ENCODE measurements at places on chromosomes 7 and 10.

DNA sequence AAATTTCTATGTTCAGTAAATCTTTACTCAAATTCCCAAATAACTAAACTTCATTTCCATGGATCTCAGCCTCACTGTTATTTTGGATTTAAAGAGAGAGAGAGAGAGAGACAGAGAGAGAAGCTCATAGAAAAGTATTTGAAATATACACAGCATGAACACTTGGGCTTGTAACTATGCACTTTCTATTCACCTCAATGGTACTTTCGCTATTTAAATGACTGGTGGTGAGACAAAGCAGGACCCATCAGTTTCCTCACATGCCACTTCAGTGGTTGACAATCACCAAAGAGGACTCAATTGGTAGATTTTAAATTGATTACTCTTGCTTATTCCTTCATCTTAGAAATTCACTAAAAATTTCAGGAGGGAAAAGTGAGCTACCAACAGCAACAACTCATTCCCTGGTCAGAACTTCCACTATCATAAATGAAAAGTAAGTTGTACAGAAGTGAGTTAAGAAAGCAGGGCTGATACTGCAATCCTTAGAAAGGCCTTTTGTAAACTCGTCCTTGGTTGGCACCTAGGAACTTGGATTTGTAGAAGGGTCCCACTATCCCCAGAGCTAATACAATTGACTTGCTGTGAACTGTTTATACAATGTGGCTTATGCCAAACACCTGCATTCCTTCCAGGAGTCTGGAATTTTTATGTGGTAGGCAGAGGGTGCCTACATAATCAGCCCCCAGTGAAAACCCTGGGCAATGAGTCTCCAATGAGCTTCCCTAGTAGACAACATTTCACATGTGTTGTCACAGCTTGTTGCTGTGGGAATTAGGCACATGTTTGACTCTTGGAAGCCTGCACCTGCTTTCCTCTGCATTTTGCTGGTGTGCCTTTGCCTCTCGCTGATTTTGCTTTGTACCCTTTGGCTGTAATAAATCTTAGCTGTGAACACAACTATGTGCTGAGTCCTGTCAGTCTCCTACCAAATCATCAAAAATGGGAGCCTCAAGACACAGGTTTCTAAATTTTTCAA lies 10.8 kb downstream of the ERLIN1 start:
- DNase-seq, result no peak

DNA sequence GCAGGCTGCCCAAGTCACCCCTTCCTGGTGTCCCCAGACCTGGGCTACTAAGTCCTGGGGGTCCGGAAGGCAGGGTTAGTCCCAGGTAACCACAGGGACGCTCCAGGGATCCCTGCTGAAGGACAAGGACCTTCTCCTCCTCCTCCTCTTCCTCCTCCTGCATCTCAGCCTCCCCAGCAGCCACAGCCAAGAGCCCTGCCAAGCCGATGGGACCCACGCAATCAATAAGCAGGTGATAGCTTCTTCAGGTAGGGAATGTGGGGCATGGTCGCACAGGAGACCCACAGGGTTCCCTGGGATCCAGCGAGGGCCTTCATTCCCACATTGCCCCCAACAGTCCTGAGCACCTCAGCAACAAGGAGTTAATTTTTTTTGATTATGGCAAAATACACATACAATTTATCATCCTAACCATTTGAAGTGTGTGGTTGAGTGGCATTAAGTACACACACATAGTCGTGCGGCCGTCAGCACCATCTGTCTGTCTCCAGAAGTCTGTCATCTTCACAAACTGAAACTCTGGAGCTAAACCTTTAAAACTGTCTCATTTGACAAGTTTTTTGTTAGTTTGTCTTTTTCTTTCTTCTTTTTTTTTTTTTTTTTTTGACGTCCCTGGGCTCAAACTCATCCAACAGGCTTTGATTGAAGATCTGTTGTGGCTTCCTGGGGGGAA lies 12.1 kb downstream of the CRYGN start:
- no peak for DNase-seq

- no peak for DNase-seq
Observed at GRCh38 chr7:32670110-32671025, 175.1 kb downstream of the AVL9 start.

DNA sequence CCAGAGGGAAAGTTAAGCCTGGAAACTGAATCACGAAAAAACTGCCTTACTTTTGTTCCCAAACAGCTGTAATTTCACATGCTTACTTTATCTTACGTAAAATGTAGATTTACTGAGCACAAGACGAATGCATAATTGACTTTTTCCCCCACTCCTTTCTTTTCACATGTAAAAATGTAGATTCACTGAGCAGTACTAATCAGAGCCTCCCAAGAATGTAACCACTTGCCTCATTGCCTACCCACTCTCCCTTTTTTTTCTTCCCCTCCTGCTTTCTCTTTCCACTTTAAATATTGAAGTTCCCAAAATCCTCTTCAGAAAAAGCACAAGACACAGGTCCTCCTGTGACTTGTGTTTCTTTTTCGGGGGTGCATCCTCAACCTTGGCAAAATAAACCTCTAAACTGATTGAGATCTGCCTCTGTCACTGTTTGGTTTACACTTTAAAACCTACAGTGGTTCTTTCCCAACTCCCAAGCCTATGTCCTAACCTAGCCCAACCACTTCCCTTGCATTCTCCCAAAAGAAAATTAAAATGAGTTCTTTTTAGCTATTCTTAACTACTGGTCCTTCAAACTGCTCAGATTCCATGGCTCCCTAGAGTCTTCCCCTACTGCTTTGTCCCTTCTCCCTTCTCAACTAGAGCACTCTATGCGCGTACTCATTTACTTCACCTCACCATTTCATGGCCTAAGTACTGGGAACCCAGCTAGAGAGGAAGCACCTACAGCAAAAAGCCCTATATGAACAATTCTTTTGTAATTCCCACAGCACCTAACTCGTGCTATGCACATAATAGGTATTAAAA lies 236.6 kb upstream of the MKLN1 start:
- DNase-seq, result no peak

GRCh38 chr10:28302012-28302637 lies 739 bp downstream of the MPP7 start:
- no peak for DNase-seq

DNA sequence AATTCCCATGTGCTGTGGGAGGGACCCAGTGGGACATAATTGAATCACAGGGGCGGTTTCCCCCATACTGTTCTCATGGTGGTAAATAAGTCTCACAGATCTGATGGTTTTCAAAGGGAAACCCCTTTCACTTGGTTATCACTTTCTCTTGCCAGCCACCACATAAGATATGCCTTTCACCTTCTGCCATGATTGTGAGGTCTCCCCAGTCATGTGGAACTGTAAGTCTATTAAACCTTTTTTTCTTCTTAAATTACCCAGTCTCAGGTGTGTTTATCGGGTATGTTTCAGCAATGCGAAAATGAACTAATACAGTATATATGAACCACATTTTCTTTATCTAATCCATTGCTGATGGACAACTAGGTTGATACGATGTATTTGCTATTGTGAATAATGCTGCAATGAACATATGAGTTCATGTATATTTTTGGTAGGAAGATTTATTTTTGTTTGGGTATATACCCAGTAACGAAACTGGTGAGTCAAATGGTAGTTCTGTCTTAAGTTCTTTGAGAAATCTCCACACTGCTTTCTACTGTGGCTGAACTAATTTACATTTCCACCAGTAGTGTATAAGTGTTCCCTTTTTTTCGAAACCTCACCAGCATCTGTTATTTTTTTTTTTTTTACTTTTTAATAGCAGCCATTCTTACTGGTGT lies 70.0 kb upstream of the HGF start:
- DNase-seq, result no peak

- no peak for DNase-seq
Observed at GRCh38 chr7:20700453-20701227, 85.2 kb downstream of the ABCB5 start.

- no peak for DNase-seq
Observed at GRCh38 chr7:23607866-23608265, 10.7 kb downstream of the CCDC126 start.

DNA sequence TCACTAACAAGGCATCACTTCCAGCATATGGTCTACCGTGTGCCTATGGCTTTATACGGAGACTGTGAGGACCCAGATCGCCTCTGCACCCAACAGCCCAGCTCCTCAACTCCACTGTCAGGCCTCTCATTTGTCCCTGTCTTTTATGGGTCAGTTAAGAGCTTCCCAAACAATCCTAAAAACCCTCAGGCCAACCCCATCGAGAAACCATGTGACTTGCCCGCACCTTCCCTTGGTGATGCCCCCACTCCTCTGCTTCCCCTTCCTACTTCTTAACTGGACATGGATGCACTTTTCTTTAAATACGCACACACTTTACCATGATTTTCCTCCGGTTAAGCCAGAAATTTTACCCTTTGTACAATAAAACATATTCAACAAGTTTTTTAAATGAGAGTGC lies 46.8 kb downstream of the BAIAP2L1 start:
- DNase-seq, result no peak

GRCh38 chr10:3034616-3035015 lies 32.7 kb upstream of the PFKP start:
- no peak for DNase-seq

DNA sequence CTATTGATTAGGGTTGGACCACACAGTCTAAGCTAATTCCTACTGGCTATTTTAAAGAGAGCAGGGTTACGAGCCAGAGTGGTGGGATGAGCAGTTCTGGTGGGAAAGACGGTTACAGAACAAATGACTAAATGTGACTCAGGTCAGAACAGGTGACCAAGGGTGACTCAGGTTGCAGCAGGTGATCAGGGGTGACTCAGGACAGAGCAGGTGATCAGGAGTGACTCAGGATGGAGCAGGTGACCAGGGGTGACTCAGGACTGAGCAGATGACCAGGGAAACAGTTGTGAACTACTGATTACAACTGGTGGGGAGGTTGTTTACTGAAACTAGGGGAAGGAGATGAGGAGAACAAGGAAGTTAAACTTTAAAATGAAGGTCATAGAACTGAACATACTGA lies 366.3 kb downstream of the ABCA13 start:
- no peak for DNase-seq

GRCh38 chr7:2633538-2634266 lies 1.9 kb downstream of the TTYH3 start:
- DNase-seq, result no peak

DNA sequence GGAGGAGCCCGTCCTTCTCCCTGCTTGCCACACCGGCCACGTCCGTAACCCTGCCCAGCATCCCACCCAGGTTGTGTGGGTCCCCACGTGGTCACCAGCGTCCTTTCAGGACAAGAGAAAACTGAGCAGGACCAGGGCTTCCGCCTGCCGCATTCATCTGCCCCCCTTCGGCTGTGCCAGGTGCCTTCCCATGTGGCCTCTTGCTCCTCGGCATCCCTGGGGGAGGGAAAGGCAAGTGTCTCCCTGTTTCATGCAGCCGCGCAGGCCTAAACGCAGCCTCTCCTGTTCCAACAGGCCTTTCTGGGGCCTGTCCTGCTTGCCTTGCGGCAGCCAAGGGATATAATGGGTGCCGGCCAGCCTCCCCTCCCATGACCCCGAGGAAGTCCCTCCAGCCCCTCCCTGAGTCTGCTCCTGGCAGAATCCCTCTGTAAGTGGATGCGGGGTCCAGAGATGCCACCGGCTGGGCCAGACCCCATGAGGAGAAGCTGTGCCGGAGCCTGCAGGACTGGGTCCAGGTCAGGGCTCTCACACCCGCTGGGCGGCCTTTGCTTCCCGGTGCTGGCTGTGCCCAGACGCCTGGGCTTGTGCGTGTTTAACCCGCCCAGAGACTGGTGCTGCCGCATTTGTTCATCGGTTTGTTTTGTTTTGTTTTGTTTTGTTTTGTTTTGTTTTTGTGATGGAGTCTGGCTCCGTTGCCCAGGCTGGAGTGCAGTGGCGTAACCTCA lies 23.1 kb downstream of the SHH start:
- DNase-seq, result no peak

GRCh38 chr7:50349963-50350944 lies 45.7 kb downstream of the IKZF1 start:
- DNase-seq, result no peak

DNA sequence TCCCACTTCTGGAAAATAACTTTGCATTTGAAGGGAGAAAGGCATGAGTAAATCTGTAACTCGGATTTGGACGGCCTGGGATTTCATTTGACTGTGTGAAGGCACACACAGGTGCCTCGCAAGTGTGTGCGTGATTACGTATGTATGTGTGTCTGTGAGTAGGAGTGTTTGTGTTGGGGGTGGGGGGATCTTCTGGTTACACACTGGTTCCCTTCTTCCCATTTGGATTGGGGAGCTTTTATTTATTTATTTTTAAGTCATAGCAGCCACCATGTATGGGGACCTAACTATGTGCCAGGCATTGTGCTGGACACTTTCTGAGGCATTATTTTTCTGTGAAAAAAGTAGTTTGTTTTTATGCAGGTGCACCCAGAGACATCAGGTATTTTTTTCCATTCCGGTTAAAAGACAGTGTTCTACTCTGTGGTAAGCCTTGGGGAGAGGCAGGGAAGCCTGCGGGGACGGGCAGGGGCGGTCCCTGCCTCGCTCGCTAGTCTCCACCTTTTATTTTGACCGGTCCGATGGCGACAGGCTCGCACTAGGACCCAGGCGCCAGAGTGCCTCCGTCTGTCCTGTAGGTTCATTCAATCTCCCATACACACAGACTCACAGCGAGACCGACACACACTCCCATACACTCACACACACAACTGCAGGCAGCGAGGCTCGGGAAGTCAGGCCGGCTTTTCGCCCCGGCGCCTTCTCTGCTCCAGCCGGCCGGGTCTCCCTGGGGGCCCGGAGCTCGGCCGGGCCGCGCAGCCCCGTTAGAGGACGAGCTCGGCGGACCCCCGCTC lies at the start of gene MXI1:
Gene MXI1 (plus strand): TSS at position 595 of the 794 bp plus-strand sequence. CDS start 204 bp downstream, outside the sequence.
- peak; percentile 67 for DNase-seq

- DNase-seq, result no peak
Observed at GRCh38 chr10:13086056-13086455, 13.9 kb upstream of the OPTN start.

DNA sequence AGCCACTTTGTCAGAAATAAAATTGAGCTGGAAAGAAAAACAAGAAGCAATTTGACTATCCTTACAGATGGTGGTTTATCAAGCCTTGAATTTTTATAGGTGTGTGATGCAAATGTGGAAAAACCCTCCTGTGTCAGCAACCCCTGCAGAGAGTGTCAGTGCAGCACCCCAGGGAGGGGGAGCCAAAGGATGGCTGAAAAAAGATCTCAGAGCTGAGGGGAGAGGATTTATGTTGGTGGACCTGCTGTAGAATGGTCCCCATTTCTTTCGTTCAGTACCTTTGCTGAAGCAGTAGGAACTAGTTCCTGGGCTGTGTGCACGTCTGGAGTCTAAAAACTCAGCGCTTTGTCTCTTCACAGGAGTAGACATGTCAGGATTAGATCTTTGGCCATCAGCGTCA lies 239.0 kb downstream of the PHTF2 start:
- DNase-seq, result no peak

All from D341Med (cell line).